ENCODE measurements at places on chromosomes 13 and 19.

- DNase-seq, result no peak
Measured at GRCh38 chr19:42208612-42209011, 8.9 kb downstream of the DEDD2 start.

GRCh38 chr19:40465025-40465556, 454 bp downstream of the BLVRB start:
- DNase-seq, result no peak

- DNase-seq, result no peak
Measured at GRCh38 chr19:1357531-1358109, 26.1 kb upstream of the NDUFS7 start.

GRCh38 chr19:7397687-7398086, 49.0 kb downstream of the ARHGEF18 start:
- no peak for DNase-seq

- no peak for DNase-seq
Measured at GRCh38 chr13:113196970-113197737, 11.3 kb downstream of the PCID2 start.

- no peak for DNase-seq
Measured at GRCh38 chr13:60689076-60689475, 292.1 kb downstream of the TDRD3 start.

GRCh38 chr19:42850981-42851717, 28.4 kb downstream of the PSG1 start:
- DNase-seq, result no peak

DNA sequence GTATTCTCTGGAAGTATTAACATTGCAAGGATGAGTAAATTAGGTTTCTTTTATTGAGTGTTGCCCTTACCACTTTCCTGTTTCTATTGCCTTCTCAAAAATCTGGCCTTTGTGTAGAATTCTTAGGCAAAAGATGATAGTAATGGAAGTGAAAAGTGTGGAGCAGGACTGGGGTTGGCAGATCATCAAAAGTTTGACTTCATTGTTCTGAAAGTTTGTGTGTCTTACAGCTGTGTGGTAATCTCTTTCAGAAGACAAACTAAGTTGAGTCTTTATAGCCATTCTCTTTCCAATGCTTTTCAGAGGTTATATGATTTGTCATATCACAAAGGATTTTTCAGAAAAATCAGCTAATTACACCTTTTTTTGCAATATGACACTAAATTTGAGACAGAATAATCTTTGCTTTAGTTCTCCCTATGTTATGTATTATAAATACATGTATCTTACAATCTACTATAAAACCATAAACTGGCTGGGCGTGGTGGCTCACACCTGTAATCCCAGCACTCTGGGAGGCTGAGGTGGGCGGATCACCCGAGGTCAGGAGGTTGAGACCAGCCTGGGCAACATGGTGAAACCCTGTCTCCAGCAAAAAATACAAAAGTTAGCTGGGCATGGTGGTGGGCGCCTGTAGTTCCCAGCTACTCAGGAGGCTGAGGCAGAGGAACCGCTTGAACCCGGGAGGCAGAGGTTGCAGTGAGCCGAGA, 8.7 kb upstream of the KCNRG start:
- DNase-seq, result no peak

GRCh38 chr13:27792393-27793218, at the start of gene GSX1:
GSX1 (plus strand) TSS chr13:27792483; CDS start chr13:27792691, 208 bp downstream.
- peak; percentile 74 for DNase-seq

DNA sequence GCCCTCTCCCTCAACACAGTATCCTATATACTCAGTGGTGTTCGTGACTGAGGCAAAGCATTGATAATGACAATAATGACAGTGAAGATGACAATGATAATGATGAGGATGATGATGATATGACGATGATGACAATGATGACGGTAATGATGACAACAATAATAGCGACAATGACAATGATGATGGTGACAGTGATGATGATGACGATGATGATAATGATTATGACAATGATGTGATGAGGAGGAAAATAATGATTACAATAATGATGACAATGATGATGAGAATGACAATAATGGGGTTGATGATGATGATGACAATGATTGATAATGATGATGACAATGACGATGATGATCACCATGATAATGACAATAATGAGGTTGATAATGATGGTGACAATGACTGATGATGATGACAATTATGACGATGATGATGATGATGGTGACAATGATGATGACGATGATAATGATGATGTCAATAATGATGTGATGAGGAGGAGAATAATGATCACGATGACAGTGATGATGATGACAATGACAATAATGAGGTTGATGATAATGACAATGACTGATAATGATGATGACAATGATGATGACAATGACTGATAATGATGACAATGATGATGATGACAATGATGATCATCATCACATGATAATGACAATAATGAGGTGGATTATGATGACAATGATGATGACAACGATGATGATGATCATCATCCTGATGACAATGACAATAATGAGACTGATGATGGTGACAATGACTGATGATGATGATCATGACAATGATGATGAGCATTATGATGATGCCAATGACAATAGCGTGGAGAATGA, 16.7 kb downstream of the ELSPBP1 start:
- no peak for DNase-seq

- DNase-seq, result no peak
Measured at GRCh38 chr19:4390567-4391305, 9.6 kb downstream of the SH3GL1 start.

GRCh38 chr13:111548805-111549204, 228.4 kb downstream of the TEX29 start:
- no peak for DNase-seq

- no peak for DNase-seq
Measured at GRCh38 chr19:990119-990571, 6.0 kb downstream of the WDR18 start.

DNA sequence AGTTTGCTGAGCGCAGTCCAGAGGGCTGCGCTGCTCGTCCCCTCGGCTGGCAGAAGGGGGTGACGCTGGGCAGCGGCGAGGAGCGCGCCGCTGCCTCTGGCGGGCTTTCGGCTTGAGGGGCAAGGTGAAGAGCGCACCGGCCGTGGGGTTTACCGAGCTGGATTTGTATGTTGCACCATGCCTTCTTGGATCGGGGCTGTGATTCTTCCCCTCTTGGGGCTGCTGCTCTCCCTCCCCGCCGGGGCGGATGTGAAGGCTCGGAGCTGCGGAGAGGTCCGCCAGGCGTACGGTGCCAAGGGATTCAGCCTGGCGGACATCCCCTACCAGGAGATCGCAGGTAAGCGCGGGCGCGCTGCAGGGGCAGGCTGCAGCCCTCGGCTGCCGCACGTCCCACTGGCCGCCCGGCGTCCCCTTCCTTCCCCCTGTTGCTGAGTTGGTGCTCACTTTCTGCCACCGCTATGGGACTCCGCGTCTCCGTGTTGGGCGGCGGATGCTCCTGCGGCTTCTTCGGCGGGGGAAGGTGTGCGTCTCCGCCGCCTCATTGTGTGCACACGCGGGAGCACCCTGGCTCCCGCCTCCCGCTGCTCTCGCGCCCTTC, 772 bp downstream of the GPC6 start:
- DNase-seq, result no peak

- DNase-seq, result no peak
Measured at GRCh38 chr19:46762245-46762890, 16.1 kb upstream of the STRN4 start.

DNA sequence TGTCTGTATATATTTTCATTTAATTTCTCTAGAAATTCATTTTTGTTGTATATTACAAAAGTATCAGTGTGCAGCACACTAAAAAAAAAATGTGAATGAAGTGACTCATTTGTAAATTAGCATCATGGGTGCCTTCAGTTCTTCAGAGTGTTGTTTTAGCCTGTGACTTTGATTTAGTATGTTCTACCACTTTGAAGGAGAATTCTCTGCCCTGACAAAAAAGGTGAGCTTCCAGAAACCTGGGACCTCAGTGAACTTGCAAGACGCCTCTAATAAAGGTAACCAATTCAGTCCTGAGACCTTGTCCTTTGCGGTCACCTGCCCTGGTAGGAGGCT, 2.4 kb downstream of the METTL21C start:
- DNase-seq, result no peak

- no peak for DNase-seq
Measured at GRCh38 chr13:48233889-48234488, 983 bp downstream of the ITM2B start.

DNA sequence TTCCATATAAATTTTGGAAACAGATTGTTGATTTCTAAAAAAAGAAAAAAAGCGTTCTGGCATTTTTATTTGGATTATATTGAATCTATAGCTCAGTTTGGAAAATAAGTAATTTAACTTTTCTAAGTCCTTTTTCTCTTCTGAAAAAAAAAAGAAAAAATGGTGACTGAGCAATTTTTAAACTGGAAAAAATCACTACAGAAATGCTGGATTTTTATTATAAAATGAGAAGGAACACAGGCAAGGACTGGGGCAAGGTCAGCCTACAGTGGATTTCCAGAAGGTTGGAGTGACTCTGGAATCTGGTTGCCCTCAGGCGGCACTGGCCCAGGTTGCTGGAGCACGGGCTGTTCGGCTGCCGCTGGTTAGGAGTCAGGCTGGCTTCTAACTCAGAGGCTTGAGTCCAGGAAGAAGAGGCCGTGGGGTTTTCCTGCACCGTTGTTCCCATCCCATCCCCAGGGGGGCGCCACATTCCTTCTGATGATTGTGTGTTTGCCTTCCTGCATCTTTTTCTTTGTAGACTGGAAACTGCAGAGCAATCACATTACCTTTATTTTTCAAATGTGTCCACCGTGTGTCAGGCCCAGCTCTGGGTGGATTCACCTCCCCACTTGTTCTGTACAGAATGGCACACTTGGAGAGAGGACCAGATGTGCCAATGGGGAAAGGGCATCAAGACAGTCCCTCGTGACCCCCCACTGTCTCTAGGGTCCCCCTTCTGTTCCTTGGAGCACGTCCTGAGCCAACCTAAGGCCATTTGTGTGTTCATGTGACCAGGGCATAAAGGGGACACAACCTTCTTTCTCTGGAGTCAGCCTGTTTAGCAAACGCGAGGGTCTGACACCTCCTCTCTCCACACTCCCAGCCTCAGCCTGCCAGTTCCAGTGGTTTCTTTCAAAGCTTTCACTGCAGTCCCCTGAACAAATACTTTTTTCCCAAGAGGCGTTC, 44.5 kb upstream of the GTF3A start:
- DNase-seq, result peak; percentile 67

DNA sequence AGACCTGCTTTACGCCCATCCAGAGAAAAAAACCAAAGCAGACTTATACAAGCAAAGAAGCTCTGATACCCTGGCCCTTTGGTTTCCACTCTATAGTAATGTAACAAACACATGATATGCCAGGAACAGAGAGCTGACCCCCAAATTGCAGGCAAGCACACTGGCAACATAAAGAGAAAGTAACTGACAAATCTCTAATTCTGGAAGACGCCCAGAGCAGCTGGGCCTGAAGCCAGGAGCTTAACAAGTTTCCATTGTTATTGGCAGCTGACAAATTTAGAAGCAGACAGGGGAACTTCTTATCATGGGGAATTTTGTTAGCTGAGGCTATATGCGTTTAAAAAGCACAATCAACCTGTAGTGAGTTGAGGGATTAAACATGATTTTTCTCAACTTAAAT, 158.0 kb downstream of the DLEU7 start:
- no peak for DNase-seq

GRCh38 chr13:33296793-33297425, 11.4 kb upstream of the STARD13 start:
- DNase-seq, result no peak

- no peak for DNase-seq
Measured at GRCh38 chr13:74555651-74556420, 421.6 kb upstream of the KLF12 start.

- no peak for DNase-seq
Measured at GRCh38 chr19:33299051-33299688, 3.2 kb downstream of the CEBPA start.

GRCh38 chr13:94557684-94558235, 38.2 kb downstream of the TGDS start:
- no peak for DNase-seq

DNA sequence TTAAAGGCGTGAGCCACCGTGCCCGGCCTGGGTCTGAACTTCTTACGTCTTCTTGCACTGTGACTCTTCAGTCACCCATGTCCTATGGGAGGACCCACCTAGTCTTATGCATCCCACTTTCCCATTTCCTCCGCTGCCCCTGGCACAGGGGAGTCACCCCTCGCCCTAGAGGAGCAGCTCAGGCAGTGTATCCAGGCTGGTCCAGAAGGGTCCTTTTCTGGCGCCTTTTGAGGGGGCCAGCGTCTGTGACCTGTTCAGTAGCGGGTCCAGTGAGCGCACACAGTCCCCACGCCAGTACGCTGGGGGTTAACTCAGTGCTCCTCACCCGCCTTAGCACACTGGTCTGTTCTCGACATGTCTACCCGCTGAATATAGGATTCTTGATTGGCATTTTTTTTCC, 107.1 kb downstream of the TM9SF2 start:
- DNase-seq, result no peak

GRCh38 chr19:38880882-38881609, 3.0 kb upstream of the RINL start:
- DNase-seq, result no peak

DNA sequence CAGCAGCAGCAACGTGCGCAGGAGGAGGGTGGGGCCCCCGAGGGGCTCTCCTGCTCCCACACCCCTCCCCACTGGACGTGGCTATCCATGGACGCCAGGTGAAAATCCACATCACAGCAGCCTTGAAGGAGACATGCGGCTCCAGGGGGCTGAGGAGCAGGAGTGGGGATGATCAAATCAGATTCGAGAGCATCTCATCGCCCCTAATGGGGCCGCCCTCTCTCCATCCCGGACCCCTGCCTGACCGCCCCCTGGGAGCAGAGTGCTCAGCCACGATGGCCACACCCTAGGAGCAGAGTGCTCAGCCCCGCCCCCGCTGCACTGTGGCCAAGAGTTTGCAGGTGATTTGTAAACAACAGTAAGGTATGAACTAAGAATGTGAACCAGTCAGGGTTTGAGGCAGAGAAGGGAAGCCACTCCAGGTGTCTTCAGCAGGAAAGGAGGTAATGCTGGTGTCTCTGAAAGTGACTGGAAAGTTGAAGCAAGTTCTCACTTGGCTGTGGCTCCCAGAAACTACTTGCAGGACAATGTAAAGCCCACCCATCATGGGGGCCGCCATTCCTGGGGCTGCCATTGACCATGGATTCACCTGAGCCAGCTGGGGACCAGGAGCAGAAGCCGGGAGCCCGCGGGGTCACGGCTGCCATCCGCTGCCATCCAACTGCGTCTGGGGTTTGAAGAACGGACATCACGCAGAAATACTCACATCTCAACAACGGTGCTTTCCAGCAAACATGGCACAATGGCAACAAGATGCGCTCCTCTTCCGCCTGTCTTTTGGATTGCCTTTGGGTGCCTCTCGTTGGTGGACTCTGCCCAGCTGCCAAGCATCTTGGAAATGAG, 71.8 kb downstream of the SPACA7 start:
- DNase-seq, result no peak

DNA sequence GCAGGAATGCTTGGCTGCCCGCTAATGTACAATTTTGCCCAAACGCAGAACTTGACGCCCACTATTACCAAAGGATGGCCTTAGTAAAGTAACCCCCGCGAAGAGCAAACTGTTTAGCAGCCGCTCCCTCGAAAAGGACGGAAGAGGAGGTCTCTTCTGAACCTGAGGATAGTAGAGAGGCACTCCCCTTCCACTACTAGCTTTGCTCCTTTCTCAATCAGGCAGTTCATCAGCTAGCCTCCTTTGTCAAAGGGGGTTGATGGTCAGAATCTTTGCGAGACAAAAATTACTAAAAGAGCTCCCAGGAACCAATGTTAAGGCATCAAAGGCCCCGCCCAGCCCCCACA, 534 bp downstream of the CAB39L start:
- no peak for DNase-seq
